Astrocyte (in vitro differentiated cells and primary cell): ENCODE measurements at places on chromosomes 16 and 17. TPM values are rescaled to one million over a fixed set of nuclear protein-coding genes. Genes with fewer than 3 reads are reported as not detected.

GRCh38 chr16:4111748-4112696 lies 4.2 kb downstream of the ADCY9 start:
- H3K4me1 ChIP-seq, result peaks cover 21% of the 10 kb centered on the region
- H3K36me3 ChIP-seq, result no peaks in the 10 kb centered on the region
- peak overlapping the region; percentile 26 for H3K4me3 ChIP-seq
- no peak overlapping the region for H3K27ac ChIP-seq
- H3K27me3 ChIP-seq, result no peaks in the 10 kb centered on the region

GRCh38 chr16:46895399-46896313 lies 11.5 kb downstream of the GPT2 start:
- H3K27ac ChIP-seq, result no peak overlapping the region
- peaks cover 22% of the 10 kb centered on the region for H3K4me1 ChIP-seq
- no peaks in the 10 kb centered on the region for H3K36me3 ChIP-seq

DNA sequence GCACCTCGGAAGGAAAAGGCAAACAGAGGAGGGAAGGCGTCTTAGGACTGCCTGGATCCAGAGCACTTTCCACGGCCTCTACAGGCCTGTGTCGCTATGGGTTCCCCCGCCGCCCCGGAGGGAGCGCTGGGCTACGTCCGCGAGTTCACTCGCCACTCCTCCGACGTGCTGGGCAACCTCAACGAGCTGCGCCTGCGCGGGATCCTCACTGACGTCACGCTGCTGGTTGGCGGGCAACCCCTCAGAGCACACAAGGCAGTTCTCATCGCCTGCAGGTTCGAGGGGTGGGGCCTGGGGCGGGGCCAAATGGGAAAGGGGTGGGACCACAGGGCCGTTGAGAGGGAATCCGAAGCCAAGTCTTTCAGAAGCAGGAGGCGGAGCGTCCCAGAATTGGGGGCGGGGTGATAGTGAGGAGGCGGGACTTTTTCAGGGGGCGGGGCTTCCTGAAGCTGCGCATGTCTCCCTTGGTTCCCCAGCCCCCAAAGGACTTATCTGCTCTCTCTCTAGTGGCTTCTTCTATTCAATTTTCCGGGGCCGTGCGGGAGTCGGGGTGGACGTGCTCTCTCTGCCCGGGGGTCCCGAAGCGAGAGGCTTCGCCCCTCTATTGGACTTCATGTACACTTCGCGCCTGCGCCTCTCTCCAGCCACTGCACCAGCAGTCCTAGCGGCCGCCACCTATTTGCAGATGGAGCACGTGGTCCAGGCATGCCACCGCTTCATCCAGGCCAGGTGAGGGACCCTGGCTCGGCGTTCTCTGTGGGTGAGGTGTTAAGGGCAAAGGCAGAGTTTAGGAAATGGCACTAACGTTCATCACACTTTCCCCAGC lies 939 bp downstream of the BCL6B start:
- H3K27me3 ChIP-seq, result peaks cover 10% of the 10 kb centered on the region
- H3K36me3 ChIP-seq, result no peaks in the 10 kb centered on the region
- peak; percentile 58 for DNase-seq
- H3K4me1 ChIP-seq, result peaks cover 5% of the 10 kb centered on the region

- H3K4me1 ChIP-seq, result peaks cover 11% of the 10 kb centered on the region
- H3K36me3 ChIP-seq, result no peaks in the 10 kb centered on the region
- no peak overlapping the region for H3K27ac ChIP-seq
- H3K27me3 ChIP-seq, result peaks cover 11% of the 10 kb centered on the region
- DNase-seq, result no peak
Measured at GRCh38 chr17:77599699-77600098, 358.8 kb upstream of the TNRC6C start.

- no peaks in the 10 kb centered on the region for H3K36me3 ChIP-seq
- no peak for DNase-seq
- H3K4me1 ChIP-seq, result peaks cover 15% of the 10 kb centered on the region
- peaks cover 76% of the 10 kb centered on the region for H3K27me3 ChIP-seq
Measured at GRCh38 chr17:79809530-79810129, 12.8 kb upstream of the CBX8 start.

GRCh38 chr17:50212121-50212843 lies 10.9 kb upstream of the COL1A1 start:
- DNase-seq, result peak; percentile 82
- H3K27ac ChIP-seq, result peak overlapping the region; percentile 100
- H3K4me1 ChIP-seq, result peaks cover 66% of the 10 kb centered on the region
- no peaks in the 10 kb centered on the region for H3K27me3 ChIP-seq

DNA sequence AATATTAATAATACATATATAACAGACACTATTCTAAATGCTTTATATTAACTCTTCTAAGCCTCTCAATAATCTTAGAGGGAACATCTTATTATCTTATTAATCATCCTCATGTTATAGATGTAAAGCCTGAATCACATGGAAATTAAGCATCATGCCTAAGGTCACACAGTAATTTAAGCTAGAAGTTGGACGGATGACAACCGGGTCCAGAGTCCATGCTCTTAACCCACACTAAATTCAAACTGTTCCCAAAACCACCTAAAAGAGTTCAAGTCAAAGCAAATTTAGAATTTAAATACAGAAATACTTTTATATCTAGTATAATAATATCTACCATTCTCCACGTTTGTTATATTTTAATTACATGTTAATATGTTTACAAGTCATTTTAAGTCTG lies 193.3 kb downstream of the CEP112 start:
- H3K4me3 ChIP-seq, result no peak overlapping the region
- no peaks in the 10 kb centered on the region for H3K27me3 ChIP-seq
- no peak overlapping the region for H3K27ac ChIP-seq
- H3K4me1 ChIP-seq, result no peaks in the 10 kb centered on the region
- H3K36me3 ChIP-seq, result no peaks in the 10 kb centered on the region
- no peak for DNase-seq

GRCh38 chr16:11350921-11351335 lies 5.7 kb downstream of the RMI2 start:
- H3K27ac ChIP-seq, result peak overlapping the region; percentile 0
- H3K36me3 ChIP-seq, result no peaks in the 10 kb centered on the region
- no peaks in the 10 kb centered on the region for H3K27me3 ChIP-seq
- peak; percentile 44 for DNase-seq
- peaks cover 19% of the 10 kb centered on the region for H3K4me1 ChIP-seq
- no peak overlapping the region for H3K4me3 ChIP-seq

DNA sequence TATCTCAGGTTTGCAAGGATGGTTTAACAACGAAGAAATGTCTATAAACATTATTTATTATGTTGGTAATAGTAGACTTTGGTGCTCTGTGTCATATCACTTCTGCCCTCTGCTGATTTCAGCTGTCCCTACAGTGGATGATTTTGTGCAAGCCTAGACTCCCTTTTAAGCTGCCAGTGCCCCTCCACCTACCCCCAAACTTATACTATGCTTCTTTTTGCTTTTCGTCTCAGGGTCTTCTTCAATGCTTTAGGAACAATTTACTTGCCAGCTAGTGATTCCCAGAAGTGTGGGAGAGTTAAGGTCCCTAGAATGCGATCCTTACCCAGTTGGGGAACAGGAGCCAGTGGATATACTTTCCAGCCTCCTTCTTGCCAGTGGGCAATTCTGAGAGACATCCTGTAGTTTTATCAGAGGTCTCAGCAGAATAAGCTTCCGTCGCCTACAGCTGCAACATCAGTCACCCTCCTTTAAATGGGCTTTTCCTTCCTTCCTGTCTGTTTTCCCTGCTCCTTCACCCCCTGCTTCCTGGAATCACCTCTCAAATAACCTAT lies 4.1 kb downstream of the ICAM2 start:
- DNase-seq, result no peak
- H3K4me1 ChIP-seq, result no peaks in the 10 kb centered on the region
- H3K36me3 ChIP-seq, result no peaks in the 10 kb centered on the region
- no peak overlapping the region for H3K4me3 ChIP-seq
- H3K27ac ChIP-seq, result no peak overlapping the region

- H3K4me1 ChIP-seq, result no peaks in the 10 kb centered on the region
- no peak overlapping the region for H3K27ac ChIP-seq
- no peak for DNase-seq
- no peaks in the 10 kb centered on the region for H3K36me3 ChIP-seq
- no peaks in the 10 kb centered on the region for H3K27me3 ChIP-seq
Measured at GRCh38 chr17:73867056-73867455, 222.8 kb upstream of the SDK2 start.

- no peak overlapping the region for H3K4me3 ChIP-seq
- no peaks in the 10 kb centered on the region for H3K36me3 ChIP-seq
- no peaks in the 10 kb centered on the region for H3K27me3 ChIP-seq
- no peaks in the 10 kb centered on the region for H3K4me1 ChIP-seq
- no peak overlapping the region for H3K27ac ChIP-seq
Measured at GRCh38 chr17:14458724-14459123, 157.8 kb downstream of the HS3ST3B1 start.

DNA sequence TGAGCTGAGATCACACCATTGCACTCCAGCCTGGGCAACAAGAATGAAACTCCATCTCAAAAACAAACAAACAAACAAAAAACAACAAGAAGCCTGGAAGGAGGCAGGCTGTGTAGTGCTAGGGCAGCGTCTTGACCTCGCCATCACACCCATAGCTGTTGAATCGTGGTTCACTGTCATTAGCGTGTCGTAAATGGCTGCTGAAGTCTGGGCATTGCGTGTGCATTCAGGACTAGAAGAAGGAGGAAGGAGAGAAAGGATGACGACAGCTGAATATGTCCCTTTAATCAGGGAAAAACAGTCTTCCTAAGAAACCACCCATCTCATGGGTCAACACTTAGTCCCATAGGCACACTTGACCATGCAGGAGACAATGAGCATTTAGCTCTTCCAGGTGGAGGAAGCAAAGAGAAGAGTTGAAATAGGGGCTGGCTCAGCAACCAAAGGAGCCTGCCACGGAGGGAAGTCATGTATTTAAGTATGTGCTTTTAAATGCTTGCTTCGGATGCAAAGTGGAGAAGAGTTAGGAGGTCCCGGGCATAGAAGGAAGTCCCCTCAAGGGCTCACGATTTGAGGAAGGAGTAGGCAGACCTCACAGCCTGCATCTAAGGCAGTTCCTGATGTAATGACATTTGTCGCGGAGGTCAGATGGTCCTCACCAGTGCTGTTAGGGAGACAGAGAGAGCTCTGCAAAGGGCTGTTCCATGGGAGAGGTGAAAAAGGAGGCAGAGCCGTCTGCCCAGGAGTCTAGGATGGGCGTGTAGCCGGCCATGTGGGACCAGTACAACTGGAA lies 8.8 kb downstream of the PRSS22 start:
- no peak overlapping the region for H3K27ac ChIP-seq
- DNase-seq, result no peak
- peaks cover 6% of the 10 kb centered on the region for H3K27me3 ChIP-seq

DNA sequence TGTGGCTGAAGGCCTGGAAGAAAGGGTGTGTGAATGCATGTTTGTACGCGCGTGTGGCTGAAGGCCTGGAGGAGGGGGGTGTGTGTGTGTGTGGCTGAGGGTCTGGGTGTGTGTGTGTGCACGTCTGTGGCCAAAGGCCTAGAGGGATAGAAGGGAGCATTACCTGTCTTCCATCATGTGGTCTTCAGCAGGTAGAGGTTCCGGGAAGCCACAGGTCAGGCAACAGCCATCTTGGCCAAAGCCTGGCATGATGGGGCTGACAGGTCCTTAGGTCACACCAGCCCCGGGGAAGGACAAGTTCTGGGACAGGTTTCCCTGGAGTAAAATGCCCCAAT lies 5.2 kb downstream of the LITAFD start:
- H3K27ac ChIP-seq, result no peak overlapping the region
- no peak for DNase-seq
- peaks cover 48% of the 10 kb centered on the region for H3K4me1 ChIP-seq
- peaks cover 5% of the 10 kb centered on the region for H3K36me3 ChIP-seq
- H3K27me3 ChIP-seq, result no peaks in the 10 kb centered on the region
- H3K4me3 ChIP-seq, result no peak overlapping the region

GRCh38 chr17:38533866-38534497 lies 71.8 kb downstream of the SRCIN1 start:
- H3K4me1 ChIP-seq, result no peaks in the 10 kb centered on the region
- no peaks in the 10 kb centered on the region for H3K36me3 ChIP-seq

GRCh38 chr16:20866145-20866772 lies 33.9 kb downstream of the DCUN1D3 start:
- peak; percentile 87 for DNase-seq
- H3K4me3 ChIP-seq, result no peak overlapping the region

DNA sequence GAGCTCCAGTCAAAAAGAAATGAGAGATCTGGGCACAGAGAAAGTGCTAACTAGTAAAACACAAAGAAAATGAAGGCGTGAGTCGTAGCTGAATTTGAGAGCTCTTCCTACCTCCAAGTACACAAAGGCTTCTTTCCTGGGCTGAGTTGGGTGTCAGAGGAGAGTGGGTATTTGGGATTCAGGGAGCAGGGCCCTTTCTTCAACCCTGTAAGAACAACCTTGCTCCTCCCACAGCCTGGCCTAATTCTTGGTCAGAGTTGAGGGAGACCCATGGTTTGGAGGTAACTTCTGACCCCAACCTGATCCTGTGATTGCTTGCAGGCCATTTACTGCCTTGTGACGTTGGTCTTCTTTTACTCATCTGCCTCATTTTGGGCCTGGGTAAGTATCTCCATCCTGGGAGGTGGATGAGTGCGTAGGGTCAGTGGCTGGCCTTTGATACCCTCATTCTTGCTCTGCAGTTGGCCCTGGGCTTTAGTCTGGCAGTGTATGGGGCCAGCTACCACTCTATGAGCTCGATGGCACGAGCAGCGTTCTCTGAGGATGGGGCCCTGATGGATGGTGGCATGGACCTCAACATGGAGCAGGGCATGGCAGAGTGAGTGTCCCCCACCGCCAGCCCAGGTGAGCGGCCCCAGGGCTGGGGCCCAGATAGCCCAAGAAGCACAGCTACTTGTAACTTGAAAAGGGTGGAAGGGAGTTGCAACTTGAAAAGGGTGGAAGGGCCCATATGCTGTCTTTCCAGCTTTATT lies 1.3 kb downstream of the TMEM208 start:
- no peak overlapping the region for H3K27ac ChIP-seq
- DNase-seq, result no peak
- H3K27me3 ChIP-seq, result no peaks in the 10 kb centered on the region
- peaks cover 20% of the 10 kb centered on the region for H3K4me1 ChIP-seq

- H3K27me3 ChIP-seq, result peaks cover under 1% of the 10 kb centered on the region
- no peak overlapping the region for H3K27ac ChIP-seq
- peaks cover 18% of the 10 kb centered on the region for H3K4me1 ChIP-seq
- H3K36me3 ChIP-seq, result no peaks in the 10 kb centered on the region
- H3K4me3 ChIP-seq, result no peak overlapping the region
- no peak for DNase-seq
Measured at GRCh38 chr17:29621751-29622194, 939 bp downstream of the CORO6 start.

GRCh38 chr17:42980274-42980765 lies at the start of gene RUNDC1:
Gene RUNDC1 (plus strand): TSS chr17:42980565. CDS start chr17:42980577, 12 bp downstream.
- no peaks in the 10 kb centered on the region for H3K27me3 ChIP-seq
- H3K36me3 ChIP-seq, result no peaks in the 10 kb centered on the region
- peak; percentile 55 for DNase-seq
- H3K27ac ChIP-seq, result peak within 1 kb of the TSS; percentile 43
- H3K4me3 ChIP-seq, result peak within 1 kb of the TSS; percentile 77
- H3K4me1 ChIP-seq, result peaks cover 17% of the 10 kb centered on the region

INCA1 gene
- total RNA-seq, result 0.82 and 1.7 TPM in 2 replicates

KRT20 gene
- not detected in 2 replicates for total RNA-seq

TBX4 gene
- 0.14 TPM in 1 of 2 replicates, not detected in the other for total RNA-seq

KCNH6 gene
- not detected in 2 replicates for total RNA-seq

CEP295NL gene
- total RNA-seq, result 1.3 and 1.6 TPM in 2 replicates

PPM1D gene
- 24.1 and 28.7 TPM in 2 replicates for total RNA-seq

PRRT2 gene
- 6.2 and 6.7 TPM in 2 replicates for total RNA-seq

KCNH4 gene
- not detected in 2 replicates for total RNA-seq

SLFN13 gene
- 1.5 and 2.7 TPM in 2 replicates for total RNA-seq

TP53TG3 gene
- not detected in 2 replicates for total RNA-seq
